ENCODE measurements at places on chromosomes 3 and 15.

GRCh38 chr3:188720636-188721035 is 451.1 kb upstream of the TPRG1 start:
- DNase-seq = no peak

GRCh38 chr3:141337523-141337854 is 30.8 kb upstream of the ZBTB38 start:
- no peak for DNase-seq

- DNase-seq = no peak
Observed at GRCh38 chr15:78641102-78641748, at the start of gene CHRNB4. TSS of gene CHRNB4 (minus strand) at chr15:78641210. CDS start at chr15:78641133, 77 bp downstream.

GRCh38 chr3:193029800-193030199 is 112.1 kb upstream of the MB21D2 start:
- no peak for DNase-seq

- DNase-seq = no peak
Observed at GRCh38 chr15:27538325-27538724, 560.8 kb downstream of the OCA2 start.

DNA sequence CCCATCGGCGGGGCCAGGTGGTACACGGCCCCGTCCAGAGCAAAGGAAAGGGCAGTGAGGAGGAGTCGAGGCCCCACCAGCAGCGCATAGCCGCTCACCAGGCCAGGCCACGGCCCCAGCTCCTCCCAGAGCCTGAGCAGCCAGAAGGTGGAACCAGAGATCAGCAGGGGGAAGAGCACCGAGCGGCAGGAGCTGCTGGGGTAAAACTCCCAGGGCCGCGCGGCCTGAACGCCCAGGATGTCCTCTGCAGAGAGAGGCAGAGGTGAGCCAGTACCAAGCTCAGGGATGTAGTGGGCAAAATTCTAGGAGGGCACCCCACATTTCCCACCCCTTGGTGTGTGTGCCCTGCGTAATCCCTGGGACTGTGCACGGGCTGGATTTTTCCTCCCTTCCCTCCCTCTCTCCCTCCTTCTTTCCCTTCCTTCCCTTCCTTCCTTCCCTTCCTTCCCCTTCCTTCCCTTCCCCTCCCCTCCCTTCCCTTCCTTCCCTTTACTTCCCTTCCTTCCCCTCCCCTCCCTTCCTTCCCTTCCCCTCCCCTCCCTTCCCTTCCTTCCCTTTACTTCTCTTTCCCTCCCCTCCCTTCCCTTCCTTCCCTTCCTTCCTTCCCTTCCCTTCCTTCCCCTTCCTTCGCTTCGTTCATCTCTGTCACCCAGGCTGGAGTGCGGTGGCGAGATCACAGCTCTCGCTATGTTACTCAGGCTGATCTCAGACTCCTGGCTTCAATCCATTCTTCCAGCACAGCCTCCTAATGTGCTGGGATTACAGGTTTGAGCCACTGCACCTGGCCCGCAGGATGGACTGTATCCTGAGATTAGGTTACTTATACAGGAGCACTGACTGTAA is 6.3 kb upstream of the NCBP2 start:
- DNase-seq = no peak

GRCh38 chr15:81227716-81228115 is 31.0 kb downstream of the IL16 start:
- DNase-seq = no peak

DNA sequence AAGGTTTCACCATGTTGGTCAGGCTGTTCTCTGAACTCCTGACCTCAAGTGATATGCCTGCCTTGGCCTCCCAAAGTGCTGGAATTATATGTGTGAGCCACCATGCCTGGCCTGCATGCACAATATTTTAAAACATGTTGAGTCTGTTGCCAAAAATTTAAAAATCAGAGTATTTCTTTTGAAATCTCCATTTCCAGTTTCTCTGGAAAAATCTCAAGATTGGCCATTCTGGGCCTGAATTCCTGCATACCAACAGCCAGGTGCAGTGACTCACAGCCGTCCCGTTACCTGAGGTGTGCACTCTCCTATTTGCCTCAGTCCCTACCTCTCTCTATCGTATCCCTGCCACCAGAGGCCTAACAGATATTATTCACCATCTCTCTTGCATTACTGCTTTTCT is 15.0 kb upstream of the COPG1 start:
- no peak for DNase-seq

DNA sequence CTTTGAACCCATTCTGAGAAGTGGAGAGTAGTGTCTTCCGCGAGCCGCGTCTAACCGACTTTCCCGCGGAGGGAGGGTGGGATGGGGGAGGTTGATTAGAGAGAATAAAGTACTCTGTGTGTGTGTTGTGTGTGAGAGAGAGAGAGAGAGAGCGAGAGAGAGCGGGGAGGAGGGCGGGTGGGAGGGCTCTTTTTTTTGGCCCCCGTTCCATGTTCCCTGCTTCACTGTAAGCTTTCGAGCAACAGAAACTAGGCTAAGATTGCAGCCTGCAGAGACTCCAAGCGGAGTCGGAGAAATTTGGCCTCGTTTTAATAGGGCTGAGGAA is 1.6 kb upstream of the MEIS2 start:
- no peak for DNase-seq

- DNase-seq = no peak
Observed at GRCh38 chr15:39205506-39206371, 375.1 kb upstream of the THBS1 start.

- no peak for DNase-seq
Observed at GRCh38 chr3:187777331-187777941, 32.2 kb upstream of the BCL6 start.

DNA sequence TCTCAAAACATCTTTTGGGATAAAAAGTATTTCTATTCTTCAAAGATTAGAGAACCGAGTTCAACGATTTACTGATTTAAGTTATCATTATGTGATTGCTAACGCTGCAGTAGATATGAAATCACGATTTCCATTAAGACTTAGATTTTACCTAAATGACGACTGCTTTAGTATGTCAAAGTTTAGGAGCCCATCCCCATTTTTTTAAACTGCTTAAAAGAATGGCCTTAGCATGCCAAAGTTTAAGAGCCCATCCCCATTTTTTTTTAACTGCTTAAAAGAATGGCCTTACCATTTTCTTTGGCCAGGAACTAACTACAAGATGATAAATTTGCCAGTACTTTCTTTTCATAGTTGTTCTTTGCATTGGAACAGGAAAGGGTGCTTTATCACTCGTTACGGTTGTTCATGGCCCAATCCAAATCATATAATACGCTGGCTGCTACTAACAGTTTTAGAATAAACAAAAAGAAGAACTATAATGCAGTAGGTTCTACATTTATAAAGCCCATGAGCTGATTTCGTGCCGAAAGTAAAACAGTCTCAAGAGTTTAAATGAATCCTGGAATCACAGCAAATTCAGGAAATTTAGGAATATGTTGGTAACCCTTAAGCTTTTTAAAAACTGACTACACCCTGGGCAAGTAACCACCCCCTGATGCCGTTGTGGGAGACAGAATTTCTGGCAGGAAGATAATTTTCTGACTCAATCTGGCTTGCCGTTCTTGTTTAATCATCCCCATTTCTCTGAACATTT is 869 bp upstream of the TSC22D2 start:
- DNase-seq = no peak

DNA sequence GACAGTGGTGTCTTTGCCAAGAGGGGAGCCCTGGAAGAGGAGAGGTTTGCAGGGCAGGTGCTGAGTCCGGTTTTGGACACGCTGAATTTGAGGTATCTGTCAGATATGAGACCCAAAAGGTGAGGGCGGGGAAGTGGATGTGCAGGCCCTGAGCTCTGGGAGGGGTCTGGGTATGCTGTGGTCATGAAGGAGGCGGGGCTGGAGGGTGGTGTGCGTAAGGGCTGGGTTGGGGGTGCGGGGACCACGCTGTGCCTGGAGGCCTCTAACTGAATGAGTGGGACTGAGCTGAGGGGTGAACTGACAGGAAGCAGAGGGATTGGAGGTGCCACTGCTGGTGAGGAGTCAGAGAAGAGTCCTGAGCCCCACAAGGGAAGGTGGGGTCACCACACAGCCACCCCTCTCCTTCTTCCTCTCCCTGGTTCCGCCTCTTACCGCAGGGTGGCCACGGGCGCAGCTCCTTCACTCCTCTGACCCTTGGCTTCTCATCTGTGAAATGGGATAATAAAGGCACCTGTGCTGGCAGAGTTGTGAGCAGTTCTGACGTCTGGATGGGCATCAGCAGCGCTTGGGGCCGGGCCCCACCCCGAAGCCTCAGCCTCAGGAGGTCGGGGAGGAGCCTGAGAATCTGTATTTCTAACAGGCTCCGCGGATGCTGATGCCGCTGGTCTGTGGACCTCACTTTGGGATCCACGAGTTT is 28.8 kb downstream of the PSTPIP1 start:
- no peak for DNase-seq

DNA sequence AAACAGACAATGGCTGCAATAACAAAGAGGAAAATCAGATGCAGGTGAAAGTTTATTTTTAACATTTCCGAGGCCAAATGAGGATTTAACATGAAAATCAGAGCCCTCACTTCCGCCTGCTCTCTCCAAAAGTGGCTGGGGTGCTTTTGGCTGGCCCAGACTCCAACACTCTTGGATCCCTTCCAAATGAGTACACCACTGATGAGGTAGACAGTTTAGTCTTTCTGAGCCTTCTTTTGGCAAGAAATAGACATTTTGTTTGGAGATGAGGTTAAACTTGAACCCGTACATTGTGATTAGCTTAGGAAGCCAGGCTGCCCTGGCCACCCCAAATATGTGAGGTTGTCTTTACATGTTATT is 51.0 kb upstream of the TRA2B start:
- DNase-seq = no peak

DNA sequence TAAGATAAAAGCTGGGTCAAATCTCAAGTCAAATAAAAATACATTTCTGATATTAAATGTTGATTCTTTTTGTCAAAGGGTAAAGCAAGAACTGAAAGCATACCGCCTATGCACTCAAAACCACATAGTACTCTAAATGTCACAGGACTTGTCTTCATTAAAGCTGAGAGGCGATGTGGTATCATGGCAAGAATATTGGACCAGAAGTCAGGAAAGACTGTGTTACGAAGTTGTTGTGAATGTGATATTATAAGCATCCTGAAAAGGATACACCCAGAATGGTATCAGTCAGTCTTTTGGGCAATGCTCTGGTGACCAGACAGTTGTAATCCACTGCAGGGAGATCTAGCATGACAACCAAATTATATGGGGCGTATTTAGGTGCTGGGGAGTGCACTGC is 33.8 kb downstream of the TIGIT start:
- no peak for DNase-seq

GRCh38 chr3:186732169-186732766 is 15.1 kb downstream of the KNG1 start:
- DNase-seq = no peak

- DNase-seq = no peak
Observed at GRCh38 chr3:85476891-85477495, 518.2 kb downstream of the CADM2 start.

DNA sequence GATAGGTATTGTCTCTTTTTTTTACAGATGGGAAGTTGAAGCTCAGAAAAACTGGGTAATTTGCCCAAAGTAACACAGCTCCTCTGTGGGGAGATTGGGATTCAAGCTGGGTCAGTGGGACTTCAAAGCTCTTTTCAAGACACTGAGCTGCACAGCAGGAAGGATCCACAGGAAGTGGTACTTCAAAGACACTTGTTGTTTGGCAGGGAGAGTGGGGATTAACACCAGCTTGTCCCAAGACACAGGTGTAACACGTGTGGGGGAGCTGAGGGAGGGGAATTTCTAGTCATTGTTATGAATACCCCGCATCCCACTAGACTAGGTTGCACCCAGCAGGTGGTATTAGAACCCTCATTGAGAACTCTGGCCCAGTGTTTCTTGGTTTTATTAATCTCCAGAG is 116.0 kb downstream of the FOXB1 start:
- DNase-seq = no peak

- peak; percentile 61 for DNase-seq
Observed at GRCh38 chr15:55789066-55789660, 46.2 kb upstream of the PRTG start.

- DNase-seq = no peak
Observed at GRCh38 chr3:89266074-89266473, 158.7 kb downstream of the EPHA3 start.

GRCh38 chr3:1380926-1381646 is 288.3 kb downstream of the CNTN6 start:
- no peak for DNase-seq

DNA sequence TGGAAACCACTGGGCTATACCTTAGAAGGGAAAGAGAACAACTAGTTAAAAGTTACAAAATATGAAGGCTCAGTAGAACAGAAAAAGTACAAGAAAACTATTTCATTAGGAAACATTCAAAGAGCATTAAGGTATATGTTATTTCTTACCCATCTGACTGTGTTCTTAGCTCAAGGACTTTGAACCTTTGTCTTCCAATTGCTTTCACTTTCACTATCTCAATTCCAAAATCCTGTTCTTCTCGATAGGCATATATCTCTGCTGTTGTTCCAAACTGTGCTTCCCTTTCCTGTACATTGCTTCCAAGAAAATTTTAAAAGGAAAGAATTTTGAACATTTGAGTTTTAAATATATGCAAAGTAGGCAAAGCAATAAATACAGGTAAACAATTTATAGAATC is 6.9 kb downstream of the CRBN start:
- DNase-seq = no peak
